ENCODE measurements at places on chromosomes 5 and 9.
A peak's percentile ranks its signal among the peaks of the same experiment; 100 is the strongest.

GRCh38 chr5:151721087-151721646, 34.5 kb upstream of the SPARC start:
- DNase-seq, result no peak

DNA sequence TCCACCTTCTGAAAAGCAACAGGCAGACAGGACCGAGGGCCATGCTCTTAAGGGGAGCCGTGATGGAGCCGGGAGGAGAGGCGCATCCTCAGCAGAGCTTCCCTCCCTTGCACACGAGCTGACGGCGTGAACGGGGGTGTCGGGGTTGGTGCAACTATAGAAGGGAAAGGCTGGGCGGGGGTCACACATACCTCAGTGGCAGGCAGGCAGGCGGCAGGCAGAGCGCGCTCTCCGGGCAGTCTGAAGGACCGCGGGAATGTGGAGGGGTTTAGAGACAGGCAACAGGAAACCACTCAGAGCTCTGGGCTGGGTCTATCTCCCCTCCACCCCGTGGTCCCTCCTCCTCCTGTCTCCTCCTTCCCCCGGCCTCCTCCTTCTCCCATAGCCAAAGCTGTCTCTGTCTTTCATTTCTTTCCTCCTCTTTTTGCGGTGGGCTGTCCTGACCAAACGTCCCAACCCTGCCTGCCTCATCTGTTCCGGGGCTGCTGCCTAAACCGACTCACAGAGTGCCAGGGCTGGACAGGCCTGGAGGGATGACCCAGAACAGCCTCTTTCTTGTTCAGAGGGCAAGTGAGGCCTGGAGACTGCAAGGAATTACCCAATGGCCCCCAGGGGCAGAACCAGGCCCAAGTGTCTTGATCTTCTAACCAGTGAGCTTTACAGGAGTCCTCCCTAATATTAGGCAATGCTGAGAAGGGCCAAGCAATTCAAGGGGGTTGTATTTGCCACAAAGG, at the start of gene SPARC:
SPARC (minus strand) TSS at position 242 of the 734 bp plus-strand sequence. CDS start 10,727 bp downstream, outside the sequence.
- DNase-seq, result no peak

- no peak for DNase-seq
Measured at GRCh38 chr5:61831736-61832135, 474.3 kb upstream of the KIF2A start.

DNA sequence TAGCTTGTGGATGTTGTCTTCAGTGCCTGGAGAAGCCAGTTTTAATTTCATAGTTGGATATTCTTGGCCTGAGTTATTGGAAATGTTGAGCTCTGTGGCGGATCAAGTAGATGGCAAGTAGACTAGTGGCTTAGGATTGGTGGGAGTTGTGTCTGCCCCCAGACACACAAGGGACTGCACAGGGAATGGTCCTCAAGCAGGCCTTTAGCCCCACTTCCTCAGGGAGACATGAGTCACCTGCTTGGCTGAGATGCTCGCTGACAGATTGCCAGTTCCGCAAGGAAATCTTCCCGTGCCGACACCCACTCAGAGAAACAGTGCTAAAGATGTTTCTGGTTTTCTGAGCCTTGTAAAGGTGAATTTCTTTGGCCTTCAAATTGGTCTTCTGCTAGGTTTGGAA, 18.8 kb upstream of the CATSPER3 start:
- DNase-seq, result no peak

DNA sequence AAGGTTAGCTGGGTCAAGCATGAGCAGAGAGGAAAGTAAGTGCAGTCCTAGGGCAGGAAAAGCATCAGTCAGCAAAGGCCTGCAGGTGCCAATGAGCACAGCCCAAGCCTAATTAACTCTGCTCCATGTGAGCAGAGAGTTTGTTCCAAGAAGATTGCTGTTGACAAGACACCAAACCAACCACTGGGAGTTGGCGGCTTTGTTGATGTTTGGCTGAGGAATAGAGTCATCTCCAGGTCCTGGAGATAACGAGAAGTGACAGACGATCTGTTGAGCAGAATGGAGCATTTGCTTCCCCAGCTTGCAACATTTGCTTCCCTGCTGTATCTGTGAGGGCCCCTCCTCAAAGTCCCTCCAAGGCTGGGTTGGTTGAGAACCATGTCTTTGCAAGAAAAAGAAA, 68.2 kb downstream of the FAM114A2 start:
- DNase-seq, result no peak

DNA sequence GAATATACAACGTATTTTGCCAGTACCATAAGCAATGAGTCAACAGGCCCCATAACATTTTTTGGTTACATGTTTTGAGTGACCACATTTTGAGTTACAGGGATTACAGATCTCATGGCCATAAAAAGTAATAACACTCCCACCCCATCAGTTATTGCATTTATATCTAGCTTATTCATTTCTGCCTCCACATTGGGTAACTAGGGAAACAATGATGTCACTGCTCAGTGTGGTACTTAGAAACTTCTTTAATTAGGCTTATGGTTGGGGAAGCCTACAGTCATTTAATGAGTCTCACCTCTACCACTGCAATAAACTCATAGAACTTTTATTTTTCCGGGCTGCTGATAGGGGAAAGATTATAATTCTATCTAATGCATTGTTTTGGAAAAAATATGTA, 39.9 kb upstream of the SMIM15 start:
- no peak for DNase-seq

DNA sequence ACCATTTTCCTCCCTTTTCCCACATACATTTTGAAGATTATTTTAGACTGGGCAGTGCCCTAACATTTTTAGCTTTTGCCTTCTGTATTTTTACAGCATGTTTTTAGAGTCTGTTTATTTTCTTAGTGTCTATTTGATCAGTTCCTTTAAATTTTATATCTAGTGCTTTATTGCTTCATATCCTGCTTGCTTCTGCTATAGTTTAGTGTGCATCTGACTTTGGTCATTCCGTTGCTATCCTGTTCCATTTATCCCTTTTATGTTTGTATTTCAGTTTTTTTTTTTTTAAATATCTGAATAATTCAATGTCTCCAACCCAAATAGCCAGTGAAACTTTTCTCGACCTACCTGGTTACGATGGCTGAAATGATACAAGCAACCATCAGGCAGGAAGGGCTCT, 203.8 kb downstream of the ARHGAP26 start:
- no peak for DNase-seq

- DNase-seq, result no peak
Measured at GRCh38 chr5:137462265-137462590, 36.9 kb downstream of the SPOCK1 start.

- DNase-seq, result no peak
Measured at GRCh38 chr5:35012365-35012764, 35.4 kb downstream of the AGXT2 start.

GRCh38 chr5:152290181-152290580, 114.9 kb downstream of the NMUR2 start:
- no peak for DNase-seq

DNA sequence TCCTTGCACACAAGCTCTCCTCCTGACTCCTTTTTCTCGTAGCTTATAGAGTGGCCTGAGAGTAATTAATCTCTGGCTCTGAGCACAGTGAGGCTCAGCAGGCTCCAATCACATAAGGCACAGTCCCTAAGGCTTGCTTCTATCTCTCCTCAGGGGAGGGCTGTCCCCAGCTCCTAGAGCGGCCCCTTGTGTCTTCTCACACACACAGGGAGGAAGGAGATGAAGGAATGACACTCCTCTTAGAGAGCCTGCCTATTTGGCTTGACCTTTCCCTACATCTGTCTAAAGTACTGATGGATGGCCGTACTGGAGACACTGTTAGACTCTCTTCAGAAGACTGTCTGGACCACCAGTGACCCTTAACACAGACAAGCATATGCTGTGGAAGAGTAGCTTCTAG, 12.9 kb downstream of the TAS2R1 start:
- DNase-seq, result peak; percentile 7

DNA sequence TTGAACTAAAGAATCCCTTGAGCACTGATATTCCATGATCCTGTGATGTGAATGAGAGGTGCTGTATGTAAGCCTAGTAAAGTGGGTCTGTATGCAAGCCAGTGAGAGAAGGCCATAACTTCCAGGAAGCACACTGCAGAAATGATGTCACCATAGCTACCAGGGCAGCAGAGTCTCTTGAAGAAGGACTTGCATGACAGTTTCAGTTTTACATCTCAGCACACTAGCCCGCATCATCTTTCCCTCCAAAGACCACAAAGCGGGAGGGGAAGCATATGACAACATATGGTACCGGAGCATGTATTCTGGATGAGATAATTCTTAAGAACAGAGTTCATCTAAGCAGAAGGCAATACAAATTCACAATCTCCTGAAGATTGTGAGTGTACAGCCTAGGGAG, 37.6 kb upstream of the MAST4 start:
- DNase-seq, result no peak

DNA sequence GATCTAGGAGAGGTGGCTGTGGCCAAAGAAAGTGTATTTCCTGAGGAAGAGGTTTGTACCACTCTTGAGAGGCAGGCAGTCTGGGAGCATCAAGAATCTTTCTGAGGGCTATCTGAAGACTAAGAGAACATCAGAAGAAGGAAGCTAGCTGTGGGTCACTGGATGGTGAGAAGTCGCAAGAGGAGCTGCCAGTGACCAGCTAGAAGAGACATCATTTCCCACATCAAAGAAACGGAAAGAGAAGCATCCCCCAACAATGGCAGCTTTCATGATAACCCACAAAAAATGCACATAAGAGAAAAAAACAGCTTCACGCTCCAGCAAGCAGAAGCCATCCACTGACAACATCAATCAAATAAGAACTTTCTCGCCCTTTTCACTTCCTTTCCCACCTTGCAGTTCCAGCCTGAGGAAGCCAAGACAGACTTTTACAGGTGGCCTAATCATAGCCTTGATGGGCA, 25.0 kb upstream of the CEP78 start:
- DNase-seq, result no peak

DNA sequence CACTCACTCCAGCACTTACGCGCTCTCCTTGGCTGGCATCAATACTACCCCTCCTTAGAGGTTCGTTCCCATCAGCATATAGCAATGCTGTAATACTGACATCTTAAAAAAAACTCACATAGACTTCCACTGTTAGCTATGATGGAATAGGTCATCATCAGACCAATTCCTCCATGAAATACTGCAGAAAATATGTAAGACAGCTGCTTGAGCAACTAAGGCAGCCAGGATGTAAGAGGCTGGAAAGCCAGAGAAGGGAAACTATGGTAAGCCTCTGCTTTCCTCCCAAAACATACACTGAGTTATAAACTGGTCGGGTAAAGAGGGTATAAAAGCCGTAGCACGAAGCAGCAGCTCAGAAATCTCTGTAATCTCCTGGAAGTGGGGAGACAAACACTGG, 33.5 kb downstream of the AUH start:
- DNase-seq, result no peak

GRCh38 chr5:96595300-96596090, 66.7 kb upstream of the CAST start:
- DNase-seq, result peak; percentile 28

GRCh38 chr5:36908544-36909260, 32.1 kb downstream of the NIPBL start:
- no peak for DNase-seq

DNA sequence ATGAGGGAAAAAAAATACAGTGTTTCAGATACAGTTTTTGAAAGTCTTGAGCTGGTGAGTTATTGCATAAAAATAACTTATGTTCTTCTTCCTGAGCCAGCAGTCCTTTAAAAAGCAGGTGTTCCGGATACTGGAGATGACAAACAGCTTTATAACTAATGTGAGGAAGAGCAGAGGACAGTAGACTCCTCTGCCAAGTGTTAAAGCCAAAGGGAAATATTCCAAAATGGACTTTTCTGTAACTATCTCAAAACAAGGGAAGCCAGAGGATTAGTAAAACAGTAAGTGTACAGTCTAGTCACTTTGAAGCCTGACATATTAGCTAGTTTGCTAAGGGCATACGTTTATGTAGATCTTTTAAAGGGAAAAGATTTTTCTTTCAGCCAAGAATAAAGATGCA, 11.0 kb upstream of the SNCAIP start:
- no peak for DNase-seq

GRCh38 chr5:61767231-61768080, 435.4 kb downstream of the ZSWIM6 start:
- no peak for DNase-seq

GRCh38 chr9:130107234-130107861, 53.6 kb downstream of the GPR107 start:
- peak; percentile 69 for DNase-seq

DNA sequence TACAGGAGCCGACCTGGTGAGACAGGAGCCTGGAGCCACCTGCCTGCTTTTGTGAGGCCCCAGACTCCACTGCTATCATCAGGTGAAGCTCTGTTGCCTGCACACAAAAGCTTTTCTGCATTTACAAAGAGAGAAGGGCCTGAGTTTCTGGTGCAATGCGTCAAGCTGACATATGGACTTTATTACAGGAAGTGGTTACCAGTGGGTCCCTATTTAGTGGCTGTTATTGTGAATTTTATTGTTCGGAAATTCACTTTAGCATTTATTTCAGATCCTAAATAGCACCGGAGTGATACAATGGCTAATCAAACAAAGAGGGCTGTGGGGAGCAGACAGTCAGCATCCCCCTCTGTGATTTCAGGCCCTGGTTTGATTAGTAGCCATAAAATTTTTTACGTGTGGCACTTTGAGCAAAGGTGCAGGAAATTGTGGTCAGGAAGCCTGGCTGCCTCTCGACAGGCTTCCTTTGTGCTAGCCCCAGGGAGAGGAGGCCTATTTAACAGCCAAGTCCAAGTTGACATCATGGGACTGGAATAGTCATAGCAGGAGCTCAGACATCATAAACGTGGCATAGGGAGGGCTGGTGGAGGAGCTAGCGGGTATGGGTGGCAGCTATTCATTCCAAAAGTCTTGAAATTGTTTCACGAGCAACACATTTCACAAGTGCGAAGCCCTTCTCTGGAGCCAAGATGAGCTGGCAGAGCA, 8.4 kb downstream of the TGFBI start:
- DNase-seq, result no peak

- peak; percentile 83 for DNase-seq
Measured at GRCh38 chr9:130243015-130243881, 22.3 kb upstream of the HMCN2 start.

GRCh38 chr9:117416856-117417255, 2.0 kb upstream of the ASTN2 start:
- no peak for DNase-seq

DNA sequence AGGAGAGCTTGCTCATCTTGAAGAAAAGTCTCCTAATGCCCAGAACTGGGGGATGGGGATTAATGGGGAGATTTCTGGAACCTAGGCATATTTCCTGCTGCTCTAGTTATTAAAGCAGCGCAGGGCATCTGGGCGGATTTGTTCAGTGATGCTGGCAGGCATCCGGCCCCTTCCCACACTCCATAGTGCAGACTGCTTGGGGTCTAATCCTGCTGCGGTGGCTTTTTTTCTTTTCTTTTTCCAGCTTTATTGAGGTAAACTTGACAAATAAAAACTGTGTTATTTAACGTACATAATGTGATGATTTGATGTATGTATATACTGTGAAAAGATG, 30.7 kb downstream of the PPARGC1B start:
- no peak for DNase-seq

DNA sequence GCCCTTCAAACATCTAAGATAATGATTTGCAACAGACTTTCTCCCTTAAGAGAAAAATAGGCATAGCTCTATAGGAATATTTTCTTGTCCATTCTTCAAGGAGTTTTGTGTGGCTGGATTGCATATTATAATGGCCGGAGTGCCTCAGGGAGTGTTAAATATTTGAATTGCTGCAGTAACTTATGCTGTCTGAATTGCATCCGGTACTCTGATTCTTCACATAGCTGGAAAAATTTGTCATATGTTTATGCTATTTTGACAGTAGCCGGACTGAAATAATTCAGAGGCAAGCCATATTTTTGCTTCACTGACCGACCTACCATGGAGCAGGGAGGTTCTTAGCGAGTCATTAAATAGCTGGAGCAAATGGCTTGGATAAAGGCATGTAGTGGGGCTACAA, 621.0 kb downstream of the ACTL7B start:
- DNase-seq, result no peak

All from Caco-2 (cell line).